ENCODE measurements at places on chromosomes 16 and 17.

DNA sequence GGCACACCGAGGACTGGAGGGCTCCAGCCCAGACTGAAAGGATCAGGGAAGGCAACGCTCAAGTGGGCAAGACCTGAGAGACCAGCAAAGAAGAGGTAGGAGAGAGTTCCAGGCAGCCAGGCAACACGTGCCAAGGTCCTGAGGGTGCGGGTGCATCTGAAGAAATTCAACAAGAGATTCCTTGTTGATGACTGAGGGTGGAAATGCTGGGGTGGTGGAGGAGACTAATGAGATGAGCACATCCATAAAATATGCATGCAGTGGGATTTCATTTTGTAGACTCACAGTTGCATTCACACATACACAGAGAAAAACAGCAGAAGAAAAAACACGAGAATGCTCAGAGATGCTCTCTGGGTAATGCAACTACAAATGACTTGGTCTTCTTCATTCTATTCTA, 154.8 kb upstream of the FOXF1 start:
- no peak for DNase-seq

GRCh38 chr16:78240459-78241222, 141.2 kb downstream of the WWOX start:
- DNase-seq: no peak

GRCh38 chr16:15811481-15812400, 45.1 kb downstream of the MYH11 start:
- no peak for DNase-seq

GRCh38 chr16:22425036-22425801, 50.8 kb upstream of the CDR2 start:
- DNase-seq: no peak

DNA sequence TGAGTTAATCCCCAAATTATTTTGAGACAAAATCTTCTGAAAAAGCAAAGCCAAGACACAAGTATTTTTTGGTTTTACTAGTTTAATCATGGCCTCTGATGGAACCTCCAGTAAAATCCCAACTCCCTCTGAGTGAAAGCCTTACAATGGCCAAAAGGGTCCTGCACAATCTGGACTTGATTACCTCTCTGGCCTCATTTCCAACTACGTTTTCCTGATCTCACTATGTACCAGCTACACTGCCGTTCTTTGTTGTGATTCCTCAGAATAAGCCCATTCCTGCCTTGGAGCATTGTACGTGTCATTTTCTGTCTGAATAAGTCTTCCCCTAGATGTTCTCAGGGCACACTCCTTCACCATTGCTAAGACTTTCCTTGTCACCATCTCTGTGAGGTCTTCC, 37.3 kb downstream of the SPOP start:
- DNase-seq: no peak

- DNase-seq: no peak
Observed at GRCh38 chr17:4520060-4520893, 21.6 kb downstream of the SPNS2 start.

- DNase-seq: no peak
Observed at GRCh38 chr16:84408856-84409255, 40.5 kb downstream of the ATP2C2 start.

DNA sequence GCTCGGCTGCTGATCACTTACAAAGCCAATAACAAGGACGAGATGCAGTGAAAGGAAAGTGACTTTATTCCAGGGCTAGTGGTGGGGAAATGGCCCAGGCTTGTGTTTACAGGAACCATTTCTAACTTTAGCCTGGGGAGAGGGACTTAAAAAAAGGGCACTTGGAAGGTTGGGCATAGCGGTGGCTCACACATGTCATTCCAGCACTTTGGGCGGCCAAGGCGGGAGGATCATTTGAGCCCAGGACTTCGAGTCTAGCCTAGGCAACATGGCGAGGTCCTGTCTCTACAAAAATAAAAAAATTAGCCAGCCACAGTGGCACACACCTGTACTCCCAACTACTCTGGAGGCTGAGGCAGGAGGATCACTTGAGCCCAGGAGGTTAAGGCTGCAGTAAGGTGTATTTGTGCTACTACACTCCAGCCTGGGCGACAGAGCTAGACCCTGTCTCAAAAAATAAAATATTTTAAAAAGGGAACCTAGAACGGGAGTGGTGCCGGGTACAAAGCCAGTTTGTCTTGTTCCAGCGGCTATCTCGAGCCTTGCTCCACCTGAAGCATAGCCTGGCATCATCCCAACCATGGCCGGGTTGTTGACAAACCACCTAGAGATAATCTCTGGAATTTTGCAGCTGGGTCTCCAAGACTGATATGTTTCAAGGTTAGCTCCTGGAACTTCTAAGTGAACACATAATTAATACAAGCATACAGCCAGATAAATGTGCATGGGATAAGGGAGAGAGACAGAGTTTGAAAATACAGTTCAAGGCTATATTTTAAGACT, 5.7 kb upstream of the TVP23A start:
- DNase-seq: no peak

- no peak for DNase-seq
Observed at GRCh38 chr16:63466-63865, 9.0 kb downstream of the RHBDF1 start.

DNA sequence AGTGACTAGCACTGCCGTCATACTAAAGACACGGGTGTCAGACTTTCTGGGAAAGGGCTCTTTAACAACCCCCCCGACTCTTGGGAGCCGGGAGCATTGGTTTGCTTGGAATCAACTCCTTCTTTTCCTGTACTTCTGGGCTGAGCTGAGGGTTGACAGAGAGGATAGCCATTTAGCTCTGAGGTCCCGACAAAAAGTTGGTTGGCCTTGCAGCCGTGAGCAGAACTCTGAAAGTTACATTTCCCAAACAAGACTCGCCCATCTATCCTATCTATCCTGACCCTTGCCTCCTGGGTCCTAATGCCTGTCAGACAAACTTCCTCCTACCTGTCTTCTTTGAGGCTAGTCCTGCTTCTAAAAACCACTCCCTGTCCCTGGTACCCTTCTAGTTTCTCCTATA, 460.8 kb upstream of the TOM1L1 start:
- DNase-seq: no peak

GRCh38 chr17:36818134-36818825, 119.0 kb upstream of the LHX1 start:
- DNase-seq: no peak

- DNase-seq: no peak
Observed at GRCh38 chr16:12891836-12892235, 9.6 kb upstream of the SHISA9 start.

Data from CD4-positive, alpha-beta T cell treated with Interferon alpha-2 for 1 hour (primary cell).